ENCODE measurements at places on chromosomes 3 and 15. TPM values are rescaled to one million over a fixed set of nuclear protein-coding genes. Genes with fewer than 3 reads are reported as not detected.

The GOLGA6L7 gene
- polyA plus RNA-seq, result not detected

The NANOGP8 gene
- not detected for polyA plus RNA-seq

The LIPC gene
- polyA plus RNA-seq, result 0.64 TPM

DNA sequence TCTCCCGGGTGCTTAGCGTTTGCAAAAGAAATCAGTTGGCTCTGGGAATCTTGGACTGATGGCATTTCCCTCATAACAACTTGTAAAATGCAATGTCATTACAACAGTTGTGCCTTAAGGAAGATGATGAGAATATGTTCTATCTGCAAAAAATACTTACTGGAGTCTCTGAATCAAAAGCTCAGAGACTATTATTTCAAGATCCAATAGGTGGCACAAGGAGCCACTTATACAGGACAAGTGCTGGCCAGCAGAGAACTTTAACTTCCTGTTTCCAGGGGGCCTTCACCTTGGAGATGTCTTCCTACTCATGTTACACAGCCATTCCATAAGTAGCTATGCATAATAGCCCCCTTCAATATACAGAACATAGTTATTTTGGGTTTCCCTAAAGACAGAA, 8.9 kb upstream of the RPS27L start:
- no peaks in the 10 kb centered on the region for H3K27me3 ChIP-seq

- DNase-seq, result no peak
- peaks cover 17% of the 10 kb centered on the region for H3K27me3 ChIP-seq
- H3K36me3 ChIP-seq, result no peaks in the 10 kb centered on the region
- no peaks in the 10 kb centered on the region for H3K4me1 ChIP-seq
- H3K27ac ChIP-seq, result no peak overlapping the region
These were observed 21.6 kb upstream of the ACTL6A start for GRCh38 chr3:179541094-179541493.

GRCh38 chr3:64345371-64345770, 120.1 kb upstream of the PRICKLE2 start:
- H3K27me3 ChIP-seq, result peaks cover 10% of the 10 kb centered on the region
- no peaks in the 10 kb centered on the region for H3K36me3 ChIP-seq
- H3K4me3 ChIP-seq, result no peak overlapping the region
- no peak overlapping the region for H3K27ac ChIP-seq
- no peaks in the 10 kb centered on the region for H3K4me1 ChIP-seq

GRCh38 chr3:4826237-4827100, 152.8 kb upstream of the BHLHE40 start:
- no peaks in the 10 kb centered on the region for H3K27me3 ChIP-seq
- H3K36me3 ChIP-seq, result peaks cover 3% of the 10 kb centered on the region
- H3K4me1 ChIP-seq, result peaks cover 95% of the 10 kb centered on the region
- no peak for DNase-seq
- peak overlapping the region; percentile 77 for H3K27ac ChIP-seq

DNA sequence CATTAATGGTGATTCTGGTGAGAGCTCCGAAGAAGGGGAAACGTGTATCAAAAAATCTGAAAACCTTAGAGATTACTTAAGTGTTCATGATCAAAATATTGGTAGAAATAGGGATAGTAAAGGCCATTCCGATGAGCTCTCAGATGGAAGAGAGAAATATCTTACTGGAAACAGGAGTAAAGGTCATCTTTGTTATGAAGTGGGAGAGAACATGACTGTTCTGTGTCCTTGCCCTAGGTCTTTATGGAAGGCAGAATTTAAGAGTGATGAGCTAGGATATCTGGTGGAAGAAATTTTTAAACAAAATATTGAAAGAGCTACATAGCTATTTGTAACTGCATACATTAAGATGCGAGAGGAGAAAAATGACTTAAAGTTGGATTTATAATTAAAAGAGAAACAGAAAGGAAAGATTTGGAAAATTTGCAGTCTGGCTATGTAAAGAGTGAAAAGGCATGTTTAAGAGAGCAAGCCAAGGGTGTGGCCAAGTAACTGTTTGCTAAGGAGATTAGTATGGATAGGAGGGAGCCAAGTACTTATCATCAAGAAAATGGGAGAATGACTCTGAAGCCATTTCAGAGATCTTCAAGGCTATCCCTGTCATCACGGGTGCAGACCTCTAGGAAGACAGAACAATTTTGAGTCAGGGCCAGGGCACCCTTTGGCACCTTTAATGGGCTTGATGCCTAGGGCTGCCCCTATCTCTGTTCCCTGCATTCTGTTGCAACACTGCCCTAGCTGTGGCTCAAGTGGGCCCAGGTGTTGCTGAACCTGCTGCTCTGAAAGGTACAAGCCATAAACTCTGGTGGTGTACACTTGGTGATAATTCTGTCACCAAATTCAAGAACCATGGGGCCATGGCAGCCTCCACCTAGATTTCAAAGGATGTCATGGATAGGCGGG, 27.3 kb downstream of the SLMAP start:
- H3K4me1 ChIP-seq, result peaks cover 19% of the 10 kb centered on the region
- H3K36me3 ChIP-seq, result peaks cover 12% of the 10 kb centered on the region

DNA sequence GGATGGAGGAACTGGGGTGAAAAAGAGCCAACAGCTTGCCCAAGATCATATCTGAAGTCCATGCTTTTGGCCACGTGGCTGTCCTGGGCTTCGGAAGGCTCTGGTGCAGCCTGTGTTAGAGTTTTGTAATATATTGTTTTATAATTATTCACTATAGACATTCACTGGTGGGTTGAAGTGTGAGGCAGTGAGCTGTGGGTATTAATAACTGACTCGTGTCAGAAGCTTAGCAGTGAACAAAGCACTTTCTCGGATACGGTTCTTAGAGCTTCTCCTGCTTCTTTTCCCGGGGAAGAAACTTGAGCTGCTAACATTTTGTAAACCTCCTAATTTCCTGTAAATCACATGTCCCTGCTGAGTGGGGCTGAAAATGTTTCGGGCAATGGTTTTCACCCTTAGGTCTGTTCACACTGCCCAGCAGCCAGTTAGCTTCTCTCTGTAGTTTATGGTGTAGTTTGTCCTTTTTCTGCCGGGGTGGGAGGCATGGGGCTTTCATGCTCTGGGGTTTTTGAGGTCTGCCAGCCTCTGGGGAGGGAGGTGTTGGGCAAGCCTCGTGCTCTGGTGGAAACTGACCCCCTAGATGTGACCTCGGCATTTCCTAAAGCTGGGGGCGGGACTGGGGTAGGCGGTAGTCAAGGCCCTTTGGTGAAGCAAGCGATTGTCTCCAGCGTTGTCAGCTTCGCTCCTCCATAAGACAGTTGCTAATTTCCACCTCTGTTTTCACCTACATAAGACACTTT, 1.7 kb downstream of the MRAS start:
- no peak for DNase-seq
- H3K27me3 ChIP-seq, result peaks cover 23% of the 10 kb centered on the region
- no peaks in the 10 kb centered on the region for H3K36me3 ChIP-seq
- H3K27ac ChIP-seq, result no peak overlapping the region
- H3K4me3 ChIP-seq, result no peak overlapping the region
- H3K4me1 ChIP-seq, result peaks cover 11% of the 10 kb centered on the region

DNA sequence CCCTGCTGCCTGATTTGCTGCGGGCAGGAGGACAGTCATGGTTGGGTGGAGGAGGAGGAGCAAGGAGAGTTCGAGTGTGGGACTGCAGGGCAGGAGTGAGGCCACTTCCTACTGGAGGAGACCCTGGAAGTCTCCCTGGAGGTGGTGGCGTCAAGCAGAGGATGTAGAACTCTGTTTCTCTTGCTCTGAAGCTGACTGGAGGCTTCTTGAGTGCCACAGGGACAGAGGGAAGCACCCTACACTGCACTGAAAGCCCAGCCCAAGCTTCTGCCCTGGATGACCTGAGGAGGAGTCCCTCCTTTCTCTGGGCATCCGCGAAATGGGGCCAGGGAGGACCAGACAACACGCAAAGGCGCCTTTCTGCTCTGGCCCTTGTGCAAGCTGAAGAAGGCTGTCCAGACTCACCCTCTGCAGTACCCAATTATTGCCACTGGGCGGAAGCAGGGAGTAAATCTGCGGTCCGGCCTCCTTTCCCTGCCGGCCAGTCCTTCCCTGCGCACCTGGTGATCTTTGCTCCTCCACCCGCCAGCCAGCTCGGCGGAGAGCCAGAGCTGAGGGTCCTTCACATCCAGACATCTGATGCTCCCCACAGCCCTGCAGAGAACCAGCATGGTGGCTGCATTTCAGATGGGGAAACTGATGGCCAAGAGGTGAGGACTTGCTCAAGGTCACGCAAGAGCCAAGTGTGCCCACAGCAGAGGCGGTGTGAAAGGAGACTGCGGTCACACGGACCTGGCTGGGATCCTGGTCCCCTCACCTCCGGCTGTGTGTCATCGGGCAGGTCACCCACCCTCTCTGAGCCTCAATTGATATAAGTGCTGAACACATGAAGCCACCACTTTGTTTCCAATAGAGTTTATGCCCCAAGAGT, 207.1 kb downstream of the TBC1D2B start:
- no peak overlapping the region for H3K27ac ChIP-seq
- no peaks in the 10 kb centered on the region for H3K36me3 ChIP-seq
- no peaks in the 10 kb centered on the region for H3K27me3 ChIP-seq
- H3K4me1 ChIP-seq, result no peaks in the 10 kb centered on the region
- no peak overlapping the region for H3K4me3 ChIP-seq
- no peak for DNase-seq

GRCh38 chr3:27575499-27575898, 91.3 kb upstream of the SLC4A7 start:
- peaks cover 3% of the 10 kb centered on the region for H3K4me1 ChIP-seq
- H3K27me3 ChIP-seq, result no peaks in the 10 kb centered on the region
- no peak for DNase-seq
- H3K36me3 ChIP-seq, result no peaks in the 10 kb centered on the region
- no peak overlapping the region for H3K4me3 ChIP-seq

GRCh38 chr3:169146866-169147237, 516.7 kb downstream of the MECOM start:
- DNase-seq, result no peak
- peaks cover 11% of the 10 kb centered on the region for H3K4me1 ChIP-seq
- peaks cover 74% of the 10 kb centered on the region for H3K27me3 ChIP-seq
- no peak overlapping the region for H3K27ac ChIP-seq
- peak overlapping the region; percentile 77 for H3K4me3 ChIP-seq

DNA sequence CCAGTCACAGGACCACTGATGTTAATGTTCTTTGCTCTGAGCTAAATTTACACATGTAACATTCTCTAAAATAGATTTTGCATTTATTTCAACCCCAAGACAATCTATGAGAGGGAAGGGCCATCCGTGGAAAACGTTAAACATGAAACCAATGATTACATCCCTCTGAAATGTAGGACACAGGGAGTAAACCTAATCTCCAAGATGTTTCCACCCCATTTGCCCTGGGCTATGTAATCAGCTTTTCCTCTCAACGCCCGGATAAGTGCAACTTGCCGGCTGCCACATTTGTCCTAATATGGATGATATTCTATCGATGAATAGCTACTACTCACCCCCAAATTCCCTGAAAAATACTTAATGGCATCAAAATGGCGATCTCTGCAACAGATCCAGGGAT, 6.4 kb upstream of the FMN1 start:
- no peaks in the 10 kb centered on the region for H3K27me3 ChIP-seq
- H3K4me3 ChIP-seq, result no peak overlapping the region
- H3K4me1 ChIP-seq, result peaks cover 14% of the 10 kb centered on the region
- no peaks in the 10 kb centered on the region for H3K36me3 ChIP-seq
- H3K27ac ChIP-seq, result no peak overlapping the region
- DNase-seq, result no peak

DNA sequence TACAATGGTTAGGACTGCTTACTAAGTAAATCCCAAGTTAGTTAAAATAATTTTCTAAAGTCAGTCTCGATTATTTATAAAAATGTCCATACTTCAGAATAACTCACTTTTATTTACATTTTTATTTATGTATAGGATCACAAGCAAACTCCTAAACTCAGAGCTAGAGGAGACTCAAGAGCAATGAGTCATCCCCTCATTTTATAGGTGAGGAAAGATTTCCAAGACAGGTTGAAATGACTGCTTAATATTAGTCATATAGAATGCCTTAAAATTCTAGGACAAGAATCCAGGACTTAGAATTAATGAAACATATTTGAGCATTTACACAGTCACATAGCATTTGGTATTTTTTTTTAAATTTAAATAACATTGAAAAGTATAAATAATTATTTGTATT, 983.8 kb downstream of the SI start:
- no peak for DNase-seq
- H3K27ac ChIP-seq, result no peak overlapping the region

GRCh38 chr3:39780352-39780751, 29.1 kb upstream of the MYRIP start:
- H3K27me3 ChIP-seq, result peaks cover 3% of the 10 kb centered on the region
- no peak for DNase-seq
- H3K36me3 ChIP-seq, result no peaks in the 10 kb centered on the region
- H3K4me3 ChIP-seq, result no peak overlapping the region
- no peaks in the 10 kb centered on the region for H3K4me1 ChIP-seq
- H3K27ac ChIP-seq, result no peak overlapping the region

Data from naive thymus-derived CD8-positive, alpha-beta T cell (primary cell).